ENCODE measurements at places on chromosomes 4 and X.

GRCh38 chr4:140790765-140791164 is 34.6 kb upstream of the TBC1D9 start:
- DNase-seq: peak; percentile 65

DNA sequence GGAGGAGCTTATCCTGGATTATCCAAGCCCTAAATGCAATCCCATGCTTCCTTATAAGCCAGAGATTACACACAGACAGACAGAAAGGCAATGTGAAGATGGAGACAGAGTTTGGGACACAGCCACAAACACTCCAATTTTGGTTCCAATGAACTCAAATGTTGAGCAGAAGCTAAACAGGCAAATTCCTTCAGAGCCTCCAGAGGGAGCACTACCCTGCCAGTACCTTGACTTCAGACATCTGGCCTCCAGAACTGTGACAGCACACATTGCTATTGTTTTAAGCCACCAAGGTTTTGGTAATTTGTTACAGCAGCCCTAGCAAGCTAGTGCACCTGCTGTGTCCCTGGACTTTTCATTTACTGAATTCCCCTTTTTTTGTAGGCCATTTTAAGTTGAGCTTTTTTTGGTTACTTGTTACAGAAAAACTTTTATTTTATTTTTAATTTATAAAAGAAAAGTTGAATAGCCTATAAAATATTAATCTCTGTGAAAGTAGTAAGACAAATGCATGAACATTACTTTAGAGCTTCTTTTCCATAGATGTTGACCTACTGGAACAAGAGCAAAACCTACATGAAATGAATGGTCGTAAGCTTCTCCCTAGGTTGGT is 33.4 kb upstream of the SRD5A3 start:
- peak; percentile 53 for DNase-seq

- no peak for DNase-seq
Observed at GRCh38 chrX:137747244-137748043, 181.5 kb downstream of the ZIC3 start.

DNA sequence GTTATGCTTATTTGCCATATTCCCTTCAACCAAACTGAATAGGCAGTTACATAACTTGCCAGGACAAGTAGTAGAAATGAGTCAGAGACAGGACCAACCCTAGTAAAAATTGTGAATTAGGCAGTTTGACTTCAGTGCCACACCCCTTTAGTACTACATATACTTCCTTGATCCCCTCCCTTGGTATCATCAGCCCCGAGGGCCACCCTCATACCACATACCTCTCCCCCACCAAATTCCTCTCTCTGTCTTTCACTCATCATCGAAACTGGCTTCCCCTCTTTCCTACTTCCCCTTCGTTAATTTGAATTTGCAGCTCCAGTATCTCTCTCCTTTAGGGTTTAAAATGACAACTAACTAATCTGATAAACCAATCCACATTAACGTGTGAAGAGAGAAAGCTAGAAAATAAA is 7.9 kb upstream of the PTPN13 start:
- peak; percentile 74 for DNase-seq

GRCh38 chrX:24899391-24899790 is 116.4 kb downstream of the ARX start:
- no peak for DNase-seq

DNA sequence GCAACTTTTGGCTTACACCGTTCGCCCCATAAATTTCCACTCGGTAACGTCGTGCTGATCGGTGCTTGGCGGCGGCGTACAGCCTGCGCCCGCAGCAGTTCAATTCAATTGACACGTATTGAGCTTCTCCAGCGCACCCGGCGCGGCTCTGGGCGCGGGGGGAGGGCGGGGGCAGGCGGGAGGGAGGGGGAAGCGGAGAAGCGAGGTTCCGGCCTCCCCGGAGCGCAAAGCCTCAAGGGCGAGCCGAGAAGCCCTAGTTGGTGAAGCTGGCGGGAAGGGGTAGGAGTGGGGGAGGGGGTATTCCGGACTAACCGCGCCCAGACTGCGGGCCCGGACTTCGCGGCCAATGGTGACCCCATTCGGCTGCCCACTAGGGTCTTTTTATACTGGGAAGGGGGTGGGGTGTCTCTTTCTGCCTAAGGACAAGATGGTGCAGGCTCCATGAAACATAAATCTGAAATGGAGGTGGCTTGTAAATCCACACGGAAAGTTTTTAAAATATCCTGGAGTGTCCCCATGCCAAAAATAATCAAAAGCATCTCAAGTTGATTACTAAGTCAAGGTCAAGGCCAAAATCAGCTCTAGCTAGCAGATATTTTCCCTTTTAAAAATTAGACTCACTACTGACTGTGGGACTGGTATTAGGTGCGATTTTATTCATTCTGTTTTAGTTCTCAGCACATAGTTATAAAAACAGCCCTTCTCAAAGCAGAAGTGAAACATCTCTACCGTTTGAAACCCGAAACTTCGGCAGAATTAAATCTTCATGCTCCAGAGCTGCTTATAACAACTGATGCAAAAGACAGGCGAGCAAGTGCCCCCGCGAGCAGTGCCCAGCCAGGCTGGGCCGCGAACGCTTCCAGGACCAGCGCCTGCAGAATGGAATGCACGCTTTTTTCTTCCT is 1.5 kb upstream of the BCOR start:
- peak; percentile 85 for DNase-seq

DNA sequence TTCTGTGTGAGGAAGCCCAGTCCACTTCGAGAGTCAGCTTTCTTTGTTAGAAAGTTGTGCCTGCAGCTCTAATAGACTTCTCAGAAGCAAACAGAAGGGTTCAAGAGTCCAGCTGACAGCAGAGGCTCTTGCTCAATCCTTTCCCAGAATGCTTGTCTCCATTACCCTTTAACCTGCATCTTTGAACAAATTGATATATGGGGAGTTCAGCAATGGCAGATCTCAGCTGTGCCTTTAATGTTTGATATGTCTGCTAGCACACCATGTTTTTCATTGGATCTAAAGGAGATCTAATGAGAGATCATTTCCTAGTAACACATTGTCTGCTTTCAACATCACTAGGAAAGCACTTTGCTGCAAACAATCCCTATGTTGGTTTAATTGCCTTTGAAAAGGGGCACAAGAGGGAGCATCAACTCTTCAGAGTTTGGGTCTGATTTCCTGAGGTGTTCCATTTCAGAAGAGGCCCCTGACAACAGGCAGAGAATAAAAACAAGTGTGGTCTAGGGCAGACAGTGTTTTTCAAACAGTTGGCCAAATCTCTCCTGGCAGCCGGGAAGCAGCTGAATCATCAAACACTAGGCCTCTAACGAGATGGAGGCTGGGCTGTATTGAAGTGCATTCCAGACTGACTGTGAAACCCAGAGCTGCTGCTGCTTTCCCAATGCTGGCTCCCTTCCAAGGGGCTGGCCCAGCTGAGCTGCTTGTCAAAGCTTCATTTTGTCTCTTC is 55.5 kb downstream of the LUZP4 start:
- no peak for DNase-seq

GRCh38 chr4:139863531-139863930 is 197.9 kb downstream of the MGST2 start:
- DNase-seq: no peak

GRCh38 chr4:61210186-61210939 is 10.2 kb downstream of the ADGRL3 start:
- DNase-seq: no peak

- DNase-seq: no peak
Observed at GRCh38 chrX:2784026-2784425, 32.2 kb downstream of the XG start.

- DNase-seq: no peak
Observed at GRCh38 chr4:123524958-123525628, 128.5 kb downstream of the SPRY1 start.

- DNase-seq: peak; percentile 55
Observed at GRCh38 chr4:53591372-53591892, at the start of gene LNX1. Gene LNX1, minus strand, starts transcription at chr4:53591486. Its CDS starts 17,484 bp downstream, at chr4:53574002.

- DNase-seq: no peak
Observed at GRCh38 chrX:84186603-84187532, 1.1 kb downstream of the RPS6KA6 start.

DNA sequence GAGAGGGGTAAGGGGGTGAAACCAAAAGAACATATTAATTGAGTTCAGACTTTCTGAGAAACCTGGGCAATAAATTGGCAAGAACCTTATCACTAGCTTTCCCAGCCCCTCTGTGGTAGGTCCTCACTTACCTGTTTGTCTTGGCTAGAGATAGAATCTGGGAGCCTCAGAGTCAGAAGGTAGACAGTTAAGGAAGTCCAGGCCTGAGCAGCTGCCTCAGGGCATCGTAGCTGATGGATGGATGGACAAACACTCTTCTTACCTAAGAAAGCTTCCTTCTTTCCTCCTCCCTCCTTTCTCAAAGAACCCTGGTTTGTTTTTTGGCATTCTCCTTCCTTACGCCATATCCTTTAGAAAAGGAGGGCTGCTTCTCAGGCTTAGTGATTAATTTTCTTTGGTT is 24.4 kb downstream of the FRAS1 start:
- no peak for DNase-seq

- peak; percentile 62 for DNase-seq
Observed at GRCh38 chr4:74320559-74321118, 12.4 kb downstream of the EPGN start.

- DNase-seq: no peak
Observed at GRCh38 chr4:59238212-59238611, 1961.9 kb upstream of the ADGRL3 start.

GRCh38 chr4:4625488-4625887 is 83.6 kb upstream of the STX18 start:
- DNase-seq: peak; percentile 48

- DNase-seq: peak; percentile 25
Observed at GRCh38 chrX:135410861-135411627, 10.7 kb upstream of the SMIM10L2A start.

GRCh38 chrX:141375011-141375760 is 132.9 kb upstream of the SPANXC start:
- DNase-seq: no peak

- DNase-seq: no peak
Observed at GRCh38 chrX:140123446-140123845, 158.1 kb upstream of the CXorf66 start.

DNA sequence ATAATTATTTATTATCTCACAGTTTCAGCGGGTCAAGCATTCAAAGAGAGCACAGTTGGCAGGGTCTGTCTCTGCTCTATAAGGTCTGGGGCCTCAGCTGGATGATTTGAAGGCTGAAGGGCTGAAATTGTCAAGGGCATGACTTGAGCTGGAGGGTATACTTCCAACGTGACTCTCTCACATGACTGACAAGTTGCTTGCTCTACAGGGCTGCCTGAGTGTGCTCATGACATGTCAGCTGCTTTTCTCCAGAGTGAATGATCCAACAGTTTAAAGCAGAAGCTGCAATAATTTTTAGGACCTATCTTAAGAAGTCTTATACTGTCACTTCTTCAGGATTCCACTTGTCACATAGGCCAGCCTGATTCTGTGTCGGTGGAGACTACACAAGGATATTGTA is 51.2 kb downstream of the TIGD2 start:
- no peak for DNase-seq

- DNase-seq: peak; percentile 4
Observed at GRCh38 chr4:107115185-107115847, 79.2 kb upstream of the DKK2 start.

DNA sequence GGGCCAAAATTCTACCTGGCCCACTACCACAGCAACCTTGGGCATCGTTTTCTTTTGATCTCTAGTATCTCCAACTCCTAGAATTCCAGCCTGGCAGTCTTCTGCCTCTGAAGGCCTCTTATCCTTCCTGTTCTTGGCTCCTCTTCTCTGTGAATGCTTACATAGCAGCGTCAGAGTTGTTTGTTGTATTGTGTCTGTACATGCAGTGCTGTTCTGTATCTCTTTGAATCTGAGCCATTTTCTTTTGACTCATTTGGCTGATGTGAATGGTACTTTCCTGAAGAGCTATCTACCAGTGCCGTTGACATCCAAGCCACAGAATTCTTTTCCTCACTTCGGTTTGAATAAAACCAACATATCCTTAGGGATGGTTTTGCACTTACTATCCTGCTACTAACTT is 79.2 kb downstream of the TMEM164 start:
- no peak for DNase-seq

GRCh38 chr4:174600391-174600790 is 78.1 kb upstream of the HPGD start:
- DNase-seq: no peak

DNA sequence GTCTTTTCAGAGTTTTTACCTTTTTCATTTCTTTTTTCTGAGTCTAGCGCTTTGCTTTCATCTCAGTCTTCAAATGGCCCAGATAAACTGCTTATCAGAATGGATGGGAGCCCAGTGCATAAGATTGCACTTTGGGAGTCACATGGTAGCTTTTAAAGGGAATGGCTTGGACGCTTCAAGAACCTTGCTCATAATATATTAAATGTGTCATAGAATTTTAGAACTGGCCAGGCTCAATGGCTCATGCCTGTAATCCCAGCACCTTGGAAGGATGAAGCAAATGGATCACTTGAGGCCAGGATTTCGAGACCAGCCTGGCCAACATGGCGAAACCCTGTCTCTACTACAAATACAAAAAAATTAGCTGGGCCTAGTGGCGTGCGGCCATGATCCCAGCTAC is 68.4 kb downstream of the HMGB2 start:
- DNase-seq: no peak

DNA sequence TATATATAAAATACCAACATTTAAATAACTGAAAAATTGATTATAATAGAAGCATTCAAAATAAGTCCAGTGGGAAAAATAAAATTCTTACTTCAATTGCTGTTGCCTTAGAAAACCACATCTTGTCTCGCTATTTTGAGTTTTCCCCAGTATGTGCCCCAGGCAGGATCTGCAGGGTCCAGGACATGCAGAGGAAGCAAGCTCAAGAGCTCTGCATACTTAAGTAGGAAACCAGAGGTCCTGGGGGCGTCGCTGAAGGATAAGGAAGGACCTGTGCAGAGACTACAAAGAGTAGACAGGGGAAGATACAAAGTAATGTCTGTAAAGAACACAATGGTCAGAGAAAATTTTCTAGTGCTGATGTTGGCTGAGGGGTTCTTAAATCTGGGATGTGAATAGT is 310.5 kb upstream of the EMCN start:
- DNase-seq: no peak

DNA sequence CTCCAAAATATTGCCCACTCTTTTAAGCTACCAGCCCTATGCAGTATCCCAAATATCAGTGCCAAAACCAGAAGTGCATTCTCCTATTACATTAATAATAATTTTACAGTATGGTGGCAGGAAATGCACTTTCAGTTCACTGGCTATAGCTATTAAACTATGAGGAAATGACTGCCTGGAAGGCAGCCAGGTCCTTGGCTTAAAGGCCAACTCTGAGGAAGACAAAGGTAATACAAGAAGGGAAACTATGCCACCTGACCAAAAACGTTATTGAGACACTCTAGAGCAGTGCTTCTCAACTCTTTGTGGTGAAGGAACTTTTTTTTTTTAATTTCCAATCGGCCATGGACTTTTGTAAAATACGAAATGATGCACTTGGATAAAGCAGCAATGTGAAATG is 133.6 kb upstream of the VAMP7 start:
- DNase-seq: no peak

- no peak for DNase-seq
Observed at GRCh38 chr4:125235971-125236370, 78.8 kb upstream of the FAT4 start.

GRCh38 chr4:112279025-112279881 is 6.5 kb downstream of the TIFA start:
- DNase-seq: peak; percentile 79

GRCh38 chr4:102554482-102554881 is 53.3 kb downstream of the NFKB1 start:
- no peak for DNase-seq

Measured in NB4 (cell line).